NCI-H345 (cell line): ENCODE measurements at places on chromosomes 12 and 14.

- DNase-seq, result no peak
These were observed 87.1 kb downstream of the ZFP36L1 start for GRCh38 chr14:68705741-68706283.

DNA sequence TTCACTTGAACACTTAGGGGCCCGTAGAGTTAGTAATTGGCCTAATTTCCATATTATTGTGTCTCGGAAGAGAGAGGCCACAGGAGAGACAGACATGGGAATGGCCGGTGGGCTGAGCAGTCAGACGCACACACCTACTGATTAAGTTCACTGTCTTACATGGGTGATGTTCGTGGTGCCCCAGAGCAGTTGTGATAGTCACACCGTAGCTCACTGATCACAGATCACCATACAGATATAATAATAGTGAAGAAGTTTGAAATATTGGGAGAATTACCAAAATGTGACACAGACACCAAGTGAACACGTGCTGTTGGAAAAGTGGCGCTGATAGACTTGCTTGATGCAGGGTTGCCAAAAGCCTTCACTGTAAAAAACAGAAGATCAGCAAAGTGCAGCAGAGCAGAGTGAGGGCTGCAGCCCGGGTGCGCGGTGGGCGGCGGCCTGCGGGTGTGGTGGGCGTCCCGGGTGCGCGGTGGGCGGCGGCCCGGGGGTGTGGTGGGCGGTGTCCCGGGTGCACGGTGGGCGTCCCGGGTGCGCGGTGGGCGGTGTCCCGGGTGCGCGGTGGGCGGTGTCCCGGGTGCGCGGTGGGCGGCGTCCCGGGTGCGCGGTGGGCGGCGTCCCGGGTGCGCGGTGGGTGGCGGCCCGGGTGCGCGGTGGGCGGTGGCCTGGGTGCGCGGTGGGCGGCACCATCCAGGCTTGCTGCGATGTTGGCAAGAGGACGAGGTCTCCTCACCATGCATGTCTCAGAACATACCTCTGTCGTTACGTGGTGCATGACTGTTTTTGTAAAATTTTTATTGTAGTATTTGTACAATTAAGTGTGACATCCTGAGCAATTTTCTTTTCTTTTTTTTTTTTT lies 34.3 kb upstream of the TEX22 start:
- DNase-seq, result no peak

- no peak for DNase-seq
These were observed 40.2 kb downstream of the MOK start for GRCh38 chr14:102264775-102265174.

GRCh38 chr12:121610239-121611149 lies 15.8 kb upstream of the ORAI1 start:
- no peak for DNase-seq

DNA sequence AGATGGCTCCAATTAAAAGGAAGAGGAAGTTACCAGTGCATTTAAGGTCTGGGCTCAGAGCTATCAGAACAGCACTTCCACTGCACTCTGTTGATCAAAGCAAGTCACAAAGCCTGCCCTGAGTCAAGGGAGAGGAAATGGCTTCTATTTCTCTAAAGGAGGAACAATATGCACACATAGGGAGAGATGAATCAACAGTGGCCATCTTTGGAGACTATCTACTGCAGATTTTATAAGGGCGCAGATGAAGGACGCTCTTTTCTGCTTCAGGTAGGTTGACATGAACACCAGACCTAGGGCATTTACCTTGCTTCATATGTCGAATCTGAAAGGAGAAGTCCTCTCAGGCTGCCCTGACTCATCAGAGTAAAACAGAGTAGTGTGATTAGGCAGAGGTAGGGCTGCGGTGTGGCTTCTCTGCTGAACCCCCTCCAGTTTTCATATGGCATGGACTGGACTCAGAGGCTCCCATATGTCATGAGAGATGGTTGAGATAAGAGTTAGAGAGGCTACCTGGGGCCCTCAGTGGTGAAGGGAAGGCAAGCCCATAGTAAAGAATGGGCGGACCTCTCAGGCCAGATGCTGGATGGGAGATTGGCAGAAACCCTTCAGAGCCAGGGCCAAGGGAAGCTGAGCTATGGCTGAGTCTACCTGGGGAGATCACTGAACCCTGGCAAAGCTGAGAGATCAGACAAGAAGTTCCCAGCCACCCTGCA lies 84.4 kb downstream of the ARF6 start:
- no peak for DNase-seq

DNA sequence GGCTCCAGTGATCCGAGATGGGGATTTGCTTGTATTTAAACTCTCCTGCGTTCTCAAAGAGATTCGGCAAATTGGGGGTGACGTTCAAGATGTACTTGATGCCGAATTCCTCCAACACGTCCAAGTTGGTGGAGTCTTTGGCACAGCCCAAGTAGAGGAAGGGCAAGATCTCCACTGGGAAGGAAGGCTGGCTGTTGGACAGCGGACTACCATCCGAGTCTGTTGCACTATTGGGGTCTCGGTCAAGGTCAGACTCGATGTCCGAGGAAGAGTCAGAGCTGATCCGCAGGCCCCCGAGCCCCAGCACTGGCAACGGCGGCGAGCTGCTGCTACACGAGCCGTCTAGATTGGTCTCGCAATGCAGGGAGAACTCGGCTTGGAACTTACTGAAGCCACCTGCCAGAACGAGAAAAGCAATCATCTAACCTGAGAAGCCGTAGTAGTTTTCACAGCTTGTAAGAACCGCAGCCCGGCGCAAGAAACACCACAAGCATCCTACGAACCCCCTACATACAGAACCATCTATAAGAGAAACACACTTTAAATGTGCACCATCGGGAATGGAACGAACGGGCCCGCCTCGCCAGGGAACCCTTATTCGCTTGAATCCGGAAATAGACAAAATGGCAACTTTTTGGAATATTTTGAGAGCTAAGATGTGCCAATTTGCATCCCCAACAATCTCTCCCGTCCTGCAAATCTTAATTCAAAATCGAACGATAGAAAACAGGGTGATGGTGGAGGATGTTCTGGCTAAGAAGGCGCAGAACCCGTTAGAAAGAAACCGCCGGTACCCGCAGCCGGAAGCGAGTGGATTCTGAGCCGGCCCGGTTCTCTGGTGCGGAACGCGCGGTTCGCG lies 1.4 kb downstream of the DUSP6 start:
- DNase-seq, result peak; percentile 16

- peak; percentile 14 for DNase-seq
These were observed 13.5 kb downstream of the DHRS7 start for GRCh38 chr14:60151715-60152114.

- DNase-seq, result no peak
These were observed 74.7 kb upstream of the AMN1 start for GRCh38 chr12:31803306-31804184.

DNA sequence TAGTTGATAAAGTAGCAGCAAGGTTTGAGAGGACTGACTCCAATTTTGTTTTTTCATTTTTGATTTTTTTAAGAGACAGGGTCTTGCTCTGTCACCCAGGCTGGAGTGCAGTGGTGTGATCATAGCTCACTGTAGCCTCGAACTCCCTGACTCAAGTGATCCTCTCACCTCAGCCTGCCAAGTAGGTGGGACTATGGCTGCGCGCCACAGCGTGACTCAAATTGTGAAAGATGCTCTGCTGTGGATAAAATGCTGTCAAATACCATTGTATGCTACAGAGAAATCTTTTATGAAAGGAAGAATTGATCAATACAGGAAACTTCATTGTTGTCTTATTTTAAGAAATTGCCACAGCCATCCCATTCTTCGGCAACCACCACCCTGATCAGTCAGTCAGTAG lies 48.3 kb downstream of the SCN8A start:
- DNase-seq, result no peak

DNA sequence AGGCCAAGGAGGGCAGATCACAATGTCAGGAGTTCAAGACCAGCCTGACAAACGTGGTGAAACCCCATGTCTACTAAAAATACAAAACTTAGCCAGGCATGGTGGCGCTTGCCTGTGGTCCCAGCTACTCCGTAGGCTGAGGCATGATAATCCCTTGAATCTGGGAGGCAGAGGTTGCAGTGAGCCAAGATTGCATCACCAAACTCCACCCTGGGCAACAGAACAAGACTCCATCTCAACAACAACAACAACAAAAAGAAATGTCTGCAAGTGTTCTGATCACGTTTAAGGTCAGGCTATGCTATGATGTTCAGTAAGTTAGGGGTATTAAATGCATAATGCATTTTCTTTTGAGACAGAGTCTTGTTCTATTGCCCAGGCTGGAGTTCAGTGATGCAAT lies 6.7 kb upstream of the PLD4 start:
- no peak for DNase-seq

GRCh38 chr12:20832911-20833310 lies 22.4 kb downstream of the SLCO1B3 start:
- no peak for DNase-seq

- no peak for DNase-seq
These were observed 49.2 kb upstream of the ANP32D start for GRCh38 chr12:48423171-48423570.

GRCh38 chr14:21072781-21073339 lies 2.8 kb downstream of the ARHGEF40 start:
- no peak for DNase-seq

- DNase-seq, result no peak
These were observed 542.7 kb downstream of the SLC16A7 start for GRCh38 chr12:60138526-60138925.

- DNase-seq, result peak; percentile 32
These were observed 207.8 kb upstream of the OTX2 start for GRCh38 chr14:57018065-57018464.

DNA sequence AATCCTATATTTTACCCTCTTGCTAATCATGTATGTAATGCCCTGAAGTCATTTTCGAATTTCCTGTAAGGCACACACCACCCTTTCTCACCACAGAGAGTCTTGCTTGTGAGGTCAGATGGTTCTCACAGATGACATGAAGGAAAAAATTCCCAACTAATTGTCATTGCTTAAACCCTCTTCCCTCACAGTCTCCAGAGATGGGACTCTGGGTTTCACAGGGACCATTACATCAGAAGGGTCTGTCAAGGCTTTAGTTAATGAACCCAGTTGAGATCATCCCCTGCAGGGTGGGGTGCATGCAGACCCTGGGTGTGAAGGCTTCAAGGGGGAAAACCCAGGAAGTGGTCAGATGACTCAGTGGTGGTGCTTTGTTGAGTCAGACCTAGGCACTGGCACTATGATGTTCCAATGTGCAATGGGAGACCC lies 229.6 kb downstream of the BCAT1 start:
- DNase-seq, result no peak

DNA sequence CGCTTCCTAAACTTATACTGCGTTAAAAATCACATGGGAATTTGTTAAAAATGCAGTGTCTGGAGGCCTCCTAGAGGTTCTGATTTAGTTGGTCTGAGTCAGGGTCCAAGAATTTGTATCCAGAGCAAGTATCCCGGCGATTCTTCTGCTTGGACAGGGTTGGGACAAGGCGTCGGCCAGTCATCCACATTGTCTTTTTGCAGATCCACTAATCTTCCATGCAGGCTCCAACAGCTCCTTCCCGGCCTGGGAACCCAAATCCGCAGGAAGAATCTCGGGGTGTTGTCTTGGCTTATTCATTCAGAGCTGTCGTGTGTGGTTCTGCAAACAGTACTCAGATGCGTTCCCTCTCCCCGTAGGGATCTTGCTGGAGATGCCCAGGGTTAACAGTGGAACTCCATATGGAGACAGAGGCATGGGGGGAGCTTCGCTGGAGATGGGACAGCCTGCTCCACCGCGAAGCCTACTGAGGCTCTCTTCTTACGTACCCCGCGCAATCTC lies 25.3 kb downstream of the GPRC5D start:
- DNase-seq, result no peak

DNA sequence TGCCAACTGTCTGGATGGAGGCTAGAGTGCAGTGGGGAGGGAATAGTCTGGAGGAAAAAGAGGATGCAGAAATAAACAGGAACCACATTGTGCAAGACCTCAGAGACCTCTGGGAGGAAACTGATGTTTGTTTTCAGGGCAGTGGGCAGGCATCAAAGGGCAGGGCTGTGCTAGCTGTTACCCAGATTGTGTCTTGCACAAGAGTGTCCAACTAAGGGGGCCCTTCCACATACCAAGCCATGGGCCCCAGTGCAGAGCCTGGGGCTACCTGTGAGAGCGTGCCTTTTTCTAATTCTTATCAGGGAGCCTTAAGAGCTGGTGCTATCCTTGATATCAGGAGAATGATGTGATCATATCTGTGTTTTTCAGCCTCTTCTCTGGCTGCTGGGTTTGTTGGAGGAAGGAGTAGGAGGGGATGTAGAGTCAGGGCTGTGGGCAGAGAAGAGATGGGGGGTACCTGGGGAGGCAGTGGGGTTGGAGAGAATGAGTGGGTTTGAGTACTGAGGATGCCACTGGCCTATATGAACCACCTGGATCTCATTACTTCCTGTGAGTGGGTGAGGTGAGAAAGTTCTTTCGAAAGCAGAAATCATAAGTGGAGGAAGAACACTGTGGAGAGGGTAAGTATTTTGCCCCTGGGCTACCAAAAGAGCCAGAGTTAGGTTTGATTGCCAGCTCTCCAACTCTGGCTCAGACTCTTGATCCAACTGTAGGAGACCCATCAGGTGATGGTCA lies 259.2 kb upstream of the CRY1 start:
- DNase-seq, result no peak

DNA sequence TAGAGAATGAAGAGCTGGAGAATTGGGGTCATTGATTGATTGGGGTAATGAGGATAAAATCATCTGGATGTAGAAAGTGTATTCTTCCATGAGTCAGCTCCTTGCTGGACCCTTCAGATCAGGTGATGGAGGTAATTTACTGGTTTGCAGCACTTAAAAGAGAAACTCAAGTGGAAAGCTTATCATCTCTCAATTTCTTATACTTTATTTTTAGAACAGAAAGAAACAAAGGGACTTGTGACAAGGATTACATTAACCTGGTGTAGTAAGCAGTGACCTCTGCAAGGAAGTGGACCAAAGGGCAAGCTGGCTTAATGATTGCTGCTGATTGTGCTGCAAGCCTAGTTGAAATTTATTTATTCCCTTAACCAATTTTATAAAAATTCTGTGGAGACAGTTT lies 405.0 kb downstream of the TRHDE start:
- DNase-seq, result no peak

- no peak for DNase-seq
These were observed 51.0 kb downstream of the SPTLC2 start for GRCh38 chr14:77565289-77565993.

- peak; percentile 10 for DNase-seq
These were observed 71.6 kb downstream of the ASCL1 start for GRCh38 chr12:103028881-103029639.

- DNase-seq, result peak; percentile 38
These were observed 137.7 kb downstream of the SPTSSA start for GRCh38 chr14:34324363-34324795.

DNA sequence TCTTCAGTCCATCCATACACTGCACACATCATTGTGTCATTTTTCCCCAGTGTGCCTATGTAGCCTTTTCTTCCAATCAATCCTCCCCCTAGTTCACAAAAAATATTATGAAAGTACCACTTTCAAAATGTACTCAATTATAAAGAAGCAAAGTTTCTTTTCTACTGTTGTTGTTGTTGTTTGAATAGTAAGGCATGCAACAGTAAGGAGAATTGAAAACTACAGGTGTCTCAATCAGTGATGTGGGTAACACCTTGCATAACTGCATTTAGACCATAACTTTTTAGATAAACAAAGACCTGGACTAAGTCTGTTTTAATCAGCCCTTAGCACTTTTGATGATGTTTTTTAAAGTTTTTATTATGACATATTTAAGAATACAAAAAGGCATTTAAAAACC lies 104.4 kb downstream of the EML5 start:
- DNase-seq, result no peak
